Hematopoietic multipotent progenitor cell treated with erythropoietin and hydrocortisone succinate and interleukin-3 and kit ligand, for 17 days (in vitro differentiated cells): ENCODE measurements at places on chromosomes 6 and 20.

DNA sequence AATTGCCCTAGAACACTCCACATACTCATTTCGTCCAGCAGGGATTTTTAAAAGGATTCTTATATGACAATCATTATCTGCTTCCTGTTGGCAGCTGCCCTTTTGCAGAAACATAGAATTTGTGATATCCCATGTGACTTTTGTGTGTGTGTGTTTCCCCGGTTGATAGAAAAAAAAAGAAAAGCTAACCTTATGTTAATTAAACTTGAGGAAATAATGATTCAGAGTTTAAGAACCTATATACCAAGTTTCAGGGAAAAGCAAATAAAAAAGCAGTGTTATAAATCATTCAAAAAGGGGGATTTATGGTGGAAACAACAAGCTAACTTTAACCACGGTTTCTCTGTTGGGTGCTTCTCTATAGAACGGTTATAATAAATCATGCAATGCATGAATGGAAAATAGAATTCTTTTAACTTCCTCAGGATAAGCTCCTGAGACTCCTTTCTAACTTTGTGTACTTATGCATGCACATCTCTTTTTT, 826.9 kb upstream of the EYS start:
- no peak for DNase-seq

DNA sequence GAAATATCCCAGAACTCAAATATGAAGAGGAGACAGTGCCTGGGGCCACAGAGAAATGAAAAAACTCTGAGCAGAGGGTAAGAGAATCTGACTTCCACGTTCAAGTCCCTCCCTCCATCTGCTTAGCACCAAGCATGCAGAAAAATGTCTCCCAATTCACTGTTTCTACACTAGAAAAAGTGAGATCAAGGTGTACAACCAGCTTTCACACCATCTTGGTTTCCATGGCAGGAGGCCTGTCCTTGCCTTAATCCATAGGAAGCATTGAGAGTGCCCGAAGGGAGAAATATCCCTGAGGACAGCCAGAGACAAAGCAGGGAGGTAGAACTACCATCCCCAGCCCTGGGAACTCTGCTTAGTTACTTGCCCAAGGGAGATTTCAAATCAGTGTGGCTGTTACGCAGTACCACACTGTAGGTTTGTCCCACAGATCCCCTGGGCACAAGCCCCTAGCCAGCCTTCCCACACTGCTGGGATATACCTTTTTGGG, 82.9 kb downstream of the SCML4 start:
- DNase-seq = no peak

DNA sequence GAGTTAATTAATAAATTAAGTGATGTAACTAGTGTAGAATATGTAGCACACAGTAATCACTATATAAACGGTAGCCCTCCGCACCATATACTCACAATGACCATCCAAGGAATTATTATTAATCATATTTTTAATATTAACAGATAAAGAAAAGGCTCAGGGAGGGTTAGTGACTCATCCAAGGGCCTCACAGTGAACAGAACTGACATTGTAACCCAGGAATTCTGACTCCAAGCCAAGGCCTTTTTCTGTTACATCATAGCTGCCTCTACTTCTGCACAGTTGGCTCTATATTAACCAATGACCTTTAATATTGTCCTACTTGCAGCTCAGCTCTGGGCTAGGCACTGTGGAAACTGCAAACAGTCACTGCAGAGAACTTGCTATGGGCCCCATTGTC, 117.5 kb upstream of the SIRPG start:
- DNase-seq = no peak

- DNase-seq = no peak
Measured at GRCh38 chr6:26351544-26351953, 13.4 kb upstream of the BTN3A2 start.

DNA sequence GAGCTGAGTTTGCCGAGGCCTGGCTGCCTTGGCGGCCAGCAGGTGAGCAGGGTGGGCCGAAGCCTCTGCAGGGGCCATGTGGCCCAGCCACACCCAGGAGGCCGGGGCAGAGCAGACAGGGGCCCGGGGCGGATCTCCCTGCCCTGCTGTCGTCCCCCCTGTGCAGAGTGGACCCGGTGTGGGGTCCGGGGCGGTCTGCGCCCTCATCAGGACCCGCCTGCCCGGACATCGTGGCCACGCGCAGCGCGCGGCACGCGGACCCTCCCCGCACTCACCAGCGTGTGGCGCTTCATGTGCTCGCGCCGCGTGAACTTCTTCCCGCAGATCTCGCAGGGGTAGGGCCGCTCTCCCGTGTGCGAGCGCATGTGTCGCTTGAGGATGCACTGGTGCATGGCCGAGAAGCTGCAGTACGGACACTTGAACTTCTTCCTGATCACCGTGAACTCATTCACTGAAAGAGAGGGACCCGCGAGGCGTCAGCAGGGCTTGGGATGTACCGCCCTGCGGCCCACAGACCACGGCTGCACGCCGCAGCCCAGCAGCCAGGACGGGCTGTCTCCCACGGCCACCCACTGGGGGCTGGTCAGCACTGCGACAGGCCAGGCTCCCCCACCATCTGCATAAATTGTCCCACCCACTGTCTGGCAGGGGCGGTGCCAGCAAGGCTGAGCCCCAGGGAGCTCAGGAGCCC, 13.0 kb downstream of the SLC2A4RG start:
- no peak for DNase-seq

DNA sequence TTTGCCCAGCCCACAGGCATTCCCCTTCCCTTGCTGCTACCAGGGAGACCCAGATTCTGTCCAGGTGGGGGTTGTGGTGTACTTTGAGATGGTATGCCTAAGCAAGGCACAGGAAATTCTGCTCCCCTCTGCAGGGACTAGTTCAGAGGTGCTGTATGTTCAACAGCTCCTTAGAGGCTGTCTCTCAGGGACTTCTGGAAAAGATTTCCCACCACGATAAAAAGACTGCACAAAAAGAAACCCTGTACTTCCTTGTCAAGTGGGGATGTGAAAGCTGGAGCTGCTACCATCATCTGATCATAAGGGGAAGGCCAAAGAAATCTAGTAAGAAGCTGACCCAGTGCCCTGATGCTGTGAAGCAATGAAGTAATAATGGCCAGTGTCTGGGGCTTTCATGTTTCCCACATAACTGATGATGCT, 51.5 kb upstream of the SMIM29 start:
- DNase-seq = no peak

DNA sequence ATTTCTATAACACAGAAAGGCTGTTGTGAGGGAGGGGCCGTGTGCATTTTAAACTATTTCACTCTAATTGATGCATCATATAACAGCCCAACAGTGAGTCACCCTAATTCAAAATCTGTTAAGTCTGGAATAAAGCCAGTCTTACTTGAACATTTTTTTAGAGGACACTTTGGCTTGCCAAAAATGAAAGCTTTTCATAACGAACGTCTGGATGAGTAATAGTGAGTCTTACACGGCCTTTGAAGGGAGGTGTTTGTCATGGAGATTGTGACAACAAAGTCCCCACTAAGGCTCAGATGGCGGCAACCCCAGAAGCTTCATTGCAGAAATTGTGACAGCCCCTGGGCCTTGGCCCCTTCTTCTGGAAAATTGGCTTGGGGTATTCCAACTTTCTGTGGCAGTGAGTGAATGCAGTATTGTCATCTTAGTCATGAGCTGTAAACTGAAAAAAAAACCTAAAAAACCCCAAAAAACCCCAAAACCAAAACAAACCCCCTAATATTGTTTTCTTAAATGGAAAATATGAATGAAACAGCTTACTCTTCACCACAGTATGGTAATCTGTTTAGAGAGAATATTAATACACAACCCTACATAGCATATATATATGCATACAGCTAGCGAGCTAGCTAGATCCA, 92.6 kb upstream of the CLDN20 start:
- no peak for DNase-seq

DNA sequence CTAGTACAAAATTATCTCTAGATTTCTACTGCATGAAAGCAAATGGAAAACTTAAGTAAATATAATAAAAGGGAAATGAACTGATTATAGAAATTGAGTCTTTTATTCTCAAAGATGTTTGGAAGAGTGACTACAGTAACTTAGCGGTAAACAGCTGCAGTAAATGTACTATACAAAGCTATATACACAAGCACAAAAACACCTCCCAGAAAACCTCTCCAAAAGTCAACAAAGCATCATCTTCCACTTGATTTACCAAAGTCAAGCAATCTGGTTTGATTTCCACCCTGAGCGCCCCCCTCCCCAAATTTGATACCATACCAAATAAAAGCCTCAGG, 142.1 kb upstream of the SHLD1 start:
- DNase-seq = no peak

- no peak for DNase-seq
Measured at GRCh38 chr20:3238616-3239025, 369 bp downstream of the SLC4A11 start.

DNA sequence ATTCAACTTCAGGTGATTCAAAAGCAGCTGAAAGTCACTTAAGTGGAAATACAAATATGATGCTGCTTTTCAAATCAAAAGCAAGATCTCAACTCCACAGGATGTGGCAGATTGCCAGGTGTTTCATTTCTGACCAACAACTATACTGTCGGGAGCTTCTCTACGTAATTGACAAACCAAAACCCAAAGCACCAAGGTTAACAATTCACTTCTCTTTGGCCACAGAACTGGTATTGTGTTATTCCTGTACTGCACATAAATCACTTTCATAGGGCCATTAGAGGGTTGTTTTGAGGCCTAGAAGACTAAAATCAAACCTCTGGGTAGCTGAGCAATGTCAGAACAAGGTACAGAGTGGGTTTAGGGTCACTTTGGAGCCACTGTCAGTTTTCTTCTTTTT, 169.7 kb downstream of the HAO1 start:
- no peak for DNase-seq

DNA sequence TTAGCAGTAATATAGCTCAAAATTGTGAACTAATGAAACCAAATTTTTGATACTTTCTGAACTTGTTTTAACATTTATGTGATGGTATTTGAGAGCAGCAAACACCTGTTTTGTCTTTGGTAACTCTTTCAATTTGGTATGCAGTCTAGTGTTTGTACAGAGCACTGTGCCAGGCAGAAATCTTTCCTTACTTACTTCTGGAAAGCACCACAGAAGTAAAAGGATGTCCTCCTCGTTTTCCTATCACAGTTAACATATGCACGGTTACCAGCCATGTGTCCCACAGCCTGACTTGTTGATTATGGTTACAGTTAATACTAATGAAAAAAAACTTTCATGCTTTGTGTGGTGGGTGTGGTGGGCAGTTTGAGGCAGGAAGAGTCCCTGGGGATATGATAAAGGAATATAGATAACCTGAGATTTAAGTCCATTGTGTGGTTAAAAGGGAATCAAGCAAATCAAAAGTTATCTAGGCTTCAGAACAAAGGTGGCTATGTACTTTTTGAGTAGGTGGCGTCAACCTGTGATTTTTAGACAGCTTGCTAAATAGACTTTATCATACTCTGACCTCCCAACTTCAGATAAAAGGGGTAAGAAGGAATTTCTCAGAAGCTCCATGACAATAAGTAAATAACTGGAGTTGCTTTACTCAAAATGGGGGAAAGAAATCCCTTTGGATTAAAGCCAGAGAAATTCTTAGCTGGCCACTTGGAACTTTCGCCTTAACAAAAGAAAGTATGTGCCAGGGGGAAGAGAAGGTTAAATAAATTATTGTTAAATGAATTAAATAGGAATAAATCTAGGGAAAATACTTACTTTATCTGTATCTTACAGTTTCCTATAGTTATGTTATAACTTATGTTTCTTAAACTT, 20.1 kb upstream of the COL10A1 start:
- DNase-seq = no peak

GRCh38 chr20:6108330-6108729, 14.5 kb downstream of the FERMT1 start:
- no peak for DNase-seq

- DNase-seq = no peak
Measured at GRCh38 chr20:58023346-58023745, 205.1 kb downstream of the ANKRD60 start.

- DNase-seq = no peak
Measured at GRCh38 chr6:39568896-39569295, 156.3 kb downstream of the KIF6 start.

DNA sequence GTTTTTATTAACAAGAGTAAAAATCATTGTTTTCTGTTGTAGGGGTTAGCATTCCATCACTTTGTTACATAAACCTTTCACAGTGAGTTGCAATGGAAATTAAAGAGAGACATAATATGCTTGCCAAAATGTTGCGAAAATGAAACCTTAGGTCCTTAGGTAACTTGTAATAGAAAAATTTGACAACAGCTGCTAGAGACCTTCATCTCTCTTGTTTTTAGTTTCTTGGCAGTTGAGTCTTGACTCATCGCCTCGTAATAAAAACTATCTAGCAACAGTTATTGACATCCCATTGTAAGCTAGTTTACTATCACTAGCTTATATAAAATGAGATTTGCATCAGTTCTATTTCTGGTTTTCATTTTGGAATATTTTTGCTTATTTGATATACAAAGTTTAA, 179.0 kb upstream of the MMS22L start:
- DNase-seq = no peak

DNA sequence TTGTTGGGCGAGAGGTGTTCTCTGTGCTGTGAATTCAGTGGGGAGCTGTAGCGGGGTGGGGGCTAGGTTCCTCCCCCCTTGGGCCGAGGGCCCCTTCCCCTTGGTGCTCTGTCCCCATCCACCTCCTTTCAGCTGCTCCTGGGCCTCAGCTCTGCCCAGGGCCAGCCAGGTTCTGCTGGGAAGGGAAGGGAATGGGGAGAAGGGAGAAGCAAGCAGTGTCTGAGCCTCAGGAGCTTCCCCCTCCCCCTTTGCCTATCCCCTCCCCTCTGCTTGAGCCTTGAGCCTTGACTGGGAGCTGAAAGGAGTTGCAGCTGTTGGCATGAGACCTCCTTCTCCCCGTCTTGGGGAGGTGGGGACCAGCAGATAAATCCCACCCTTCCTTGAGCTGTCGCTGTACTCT, 576 bp upstream of the RRP36 start:
- DNase-seq = no peak

DNA sequence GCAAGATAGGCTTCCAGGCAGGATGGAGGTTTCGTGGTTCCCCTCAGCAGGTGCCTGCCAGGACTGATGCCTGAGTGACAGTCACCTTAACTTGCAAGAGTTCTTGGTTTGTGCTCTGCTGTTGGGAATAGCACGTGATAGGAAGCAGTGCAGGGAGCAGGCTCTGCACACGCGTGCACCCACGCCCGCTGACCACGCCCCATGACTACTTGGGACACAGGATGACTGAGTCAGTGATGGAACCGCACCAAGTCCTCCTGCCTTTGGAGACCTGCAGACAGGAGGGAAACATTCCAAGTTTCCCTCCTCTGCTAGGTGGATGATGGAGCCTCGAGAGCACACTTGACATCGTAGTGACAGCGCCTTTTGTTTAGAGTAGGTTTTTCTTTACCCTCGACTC, 164.2 kb downstream of the DTNBP1 start:
- DNase-seq = peak; percentile 67
